ENCODE measurements at places on chromosomes 11 and 22.

GRCh38 chr22:20130731-20131596, 640 bp upstream of the ZDHHC8 start:
- DNase-seq: peak; percentile 47

- DNase-seq: no peak
Observed at GRCh38 chr11:108576523-108576922, 17.0 kb downstream of the EXPH5 start.

DNA sequence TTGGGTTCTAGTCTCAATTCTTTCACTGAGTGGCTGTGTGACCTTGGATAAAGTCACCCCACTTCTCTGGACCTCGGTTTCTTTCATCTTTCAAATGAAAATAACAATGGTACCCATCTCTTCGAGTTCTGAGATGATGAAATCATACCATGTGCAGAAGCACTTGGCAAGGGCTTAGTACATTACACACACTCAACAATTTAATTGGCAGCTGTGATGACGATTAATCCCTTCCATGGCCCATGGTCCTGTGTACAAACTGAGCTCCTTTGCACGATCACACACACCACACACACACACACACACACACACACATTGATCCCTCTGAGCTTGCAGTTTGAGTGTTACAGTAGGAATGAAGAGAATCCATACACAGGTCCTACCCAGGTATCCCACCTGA, 103.4 kb upstream of the ASPHD2 start:
- DNase-seq: no peak

GRCh38 chr11:43573233-43573632, 107.3 kb upstream of the HSD17B12 start:
- no peak for DNase-seq

- no peak for DNase-seq
Observed at GRCh38 chr22:36562261-36562835, 33.4 kb upstream of the EIF3D start.

DNA sequence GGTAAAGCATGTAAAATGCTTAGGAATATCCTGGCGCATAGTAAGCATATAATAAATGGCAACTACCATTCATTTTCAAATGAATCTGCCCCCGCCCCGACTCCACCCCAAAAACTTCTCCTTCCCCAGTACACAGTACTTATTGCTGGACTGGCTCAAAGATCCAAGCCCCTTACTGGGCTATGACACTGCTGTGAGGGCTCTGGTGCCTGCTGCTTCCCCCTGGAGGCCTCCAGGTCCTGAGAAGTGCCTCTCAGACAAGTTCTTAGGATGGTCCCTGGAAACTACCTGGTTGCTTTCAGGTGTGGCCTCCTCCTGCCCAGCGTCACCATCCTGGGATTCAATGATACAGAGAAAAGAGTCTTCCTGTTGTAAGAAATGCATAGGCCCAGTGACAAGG, 190.6 kb upstream of the NTM start:
- DNase-seq: no peak

DNA sequence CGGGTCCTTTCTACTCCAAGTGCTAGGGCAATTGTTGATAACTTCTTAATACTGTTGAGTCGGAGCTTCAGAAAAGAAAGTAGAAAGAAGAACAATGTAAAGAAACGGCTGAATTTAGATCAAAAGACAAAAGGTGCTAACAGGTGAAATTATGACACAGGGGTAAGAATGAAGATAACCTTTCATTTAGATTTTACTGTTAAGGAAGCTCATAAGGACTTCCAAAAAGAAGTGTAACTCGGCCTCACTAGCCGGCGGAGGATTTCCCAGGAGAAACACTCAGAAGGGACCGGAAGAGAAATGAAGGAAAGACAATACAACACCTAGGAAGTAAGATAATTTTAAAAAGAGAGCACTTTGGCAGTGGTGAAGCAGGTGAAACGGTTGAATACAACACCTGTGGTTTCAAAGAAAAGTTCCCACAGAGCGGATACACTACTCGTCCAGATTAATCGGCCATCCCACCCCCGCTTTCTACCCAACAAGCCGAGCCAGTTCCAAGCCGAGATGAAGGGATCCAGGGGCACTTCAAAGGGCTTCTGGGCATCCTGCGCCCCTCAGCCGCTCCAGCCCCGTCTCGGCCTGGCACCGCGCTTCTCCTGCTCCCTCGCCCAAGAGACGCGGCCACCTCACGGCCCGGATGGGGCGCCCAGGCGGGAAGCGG, 737 bp downstream of the PPP2R1B start:
- DNase-seq: no peak

DNA sequence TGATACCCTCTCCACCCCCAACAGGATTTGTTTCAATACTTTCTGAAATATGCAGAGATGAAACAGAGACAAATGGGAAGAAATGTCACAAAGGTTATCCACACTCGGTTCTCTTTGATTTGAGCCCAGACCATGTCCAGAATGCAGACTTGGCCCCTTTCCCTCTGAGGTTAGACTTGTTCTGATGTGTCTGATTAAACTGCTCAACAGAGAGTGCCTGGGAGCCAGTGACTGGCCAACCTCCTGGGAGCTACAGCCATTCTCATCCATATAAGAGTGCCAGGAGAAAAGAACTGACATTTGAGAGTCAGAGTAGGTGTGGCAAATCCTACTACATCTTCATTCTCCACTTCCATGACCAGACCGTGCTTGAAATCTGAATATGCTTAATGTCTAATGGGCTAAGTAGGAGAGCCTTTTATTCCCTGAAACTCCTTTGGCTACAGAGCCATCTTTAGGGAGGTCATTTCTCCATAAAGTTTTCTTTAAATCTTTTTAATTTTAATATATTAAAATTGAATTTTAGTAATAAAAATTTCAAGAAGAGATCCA, 201.4 kb downstream of the BLID start:
- no peak for DNase-seq

- DNase-seq: no peak
Observed at GRCh38 chr11:74316772-74317505, 5.5 kb upstream of the P4HA3 start.

DNA sequence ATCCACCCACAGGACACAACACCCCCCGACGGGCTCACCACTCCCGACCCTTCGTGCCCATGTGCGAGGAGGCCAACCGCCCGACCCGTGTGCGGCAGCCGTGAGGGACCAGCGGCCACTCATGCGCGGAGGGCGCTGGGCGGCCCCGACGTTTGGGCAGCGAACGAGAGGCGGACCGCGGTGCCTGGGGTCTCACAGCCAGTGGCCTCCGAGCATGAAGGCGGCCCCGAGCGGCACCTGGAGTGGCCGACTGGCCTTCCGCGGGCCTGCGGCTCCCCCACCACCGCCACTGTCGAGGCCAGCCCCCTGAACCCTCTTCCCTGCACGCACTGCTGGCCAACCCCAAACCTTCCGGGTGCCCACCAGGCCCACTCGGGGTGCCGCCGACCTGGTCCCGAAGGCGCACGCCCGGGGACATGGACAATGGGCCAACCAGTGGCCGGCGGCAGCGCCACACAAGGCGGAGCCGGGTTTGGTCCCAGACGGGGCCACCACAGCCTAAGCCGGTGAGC, 4274.9 kb upstream of the OR11H1 start:
- DNase-seq: no peak

GRCh38 chr22:38136607-38137006, 26.1 kb upstream of the BAIAP2L2 start:
- DNase-seq: no peak

DNA sequence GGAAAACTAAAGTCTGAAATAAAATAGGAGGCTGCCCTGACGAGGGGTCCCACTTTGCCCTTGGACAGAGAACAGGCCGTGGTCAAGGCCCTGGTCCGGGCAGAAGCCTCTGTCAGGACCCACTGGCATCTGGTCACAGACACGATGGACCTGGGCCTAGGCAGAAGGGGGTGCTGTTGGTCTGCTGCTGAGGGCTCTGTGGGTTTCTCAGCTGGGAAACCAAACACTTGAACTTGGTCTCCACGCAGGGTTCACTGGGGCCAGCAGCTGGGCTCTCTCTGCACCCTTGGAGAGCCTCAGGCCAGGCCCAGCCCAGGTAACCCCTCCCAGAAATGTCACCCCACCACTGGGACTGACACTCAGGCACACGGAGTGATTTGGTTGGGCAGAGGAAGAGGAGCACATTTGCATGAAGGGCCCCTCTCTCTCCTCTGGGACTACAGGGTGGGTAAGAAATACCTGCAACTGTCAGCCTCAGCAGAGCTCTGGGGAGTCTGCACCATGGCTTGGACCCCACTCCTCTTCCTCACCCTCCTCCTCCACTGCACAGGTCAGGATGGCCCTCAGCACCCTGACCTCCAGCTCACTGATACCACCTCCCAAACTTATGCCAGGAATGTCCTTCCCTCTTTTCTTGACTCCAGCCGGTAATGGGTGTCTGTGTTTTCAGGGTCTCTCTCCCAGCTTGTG, 48.1 kb upstream of the TOP3B start:
- no peak for DNase-seq
